ENCODE measurements at places on chromosomes 3 and 15.

GRCh38 chr3:98600412-98601095 is 7.1 kb upstream of the CPOX start:
- no peak for DNase-seq

- DNase-seq: no peak
Measured at GRCh38 chr3:31873254-31873820, 107.7 kb downstream of the OSBPL10 start.

- no peak for DNase-seq
Measured at GRCh38 chr3:167451282-167451681, 22.6 kb downstream of the SERPINI2 start.

DNA sequence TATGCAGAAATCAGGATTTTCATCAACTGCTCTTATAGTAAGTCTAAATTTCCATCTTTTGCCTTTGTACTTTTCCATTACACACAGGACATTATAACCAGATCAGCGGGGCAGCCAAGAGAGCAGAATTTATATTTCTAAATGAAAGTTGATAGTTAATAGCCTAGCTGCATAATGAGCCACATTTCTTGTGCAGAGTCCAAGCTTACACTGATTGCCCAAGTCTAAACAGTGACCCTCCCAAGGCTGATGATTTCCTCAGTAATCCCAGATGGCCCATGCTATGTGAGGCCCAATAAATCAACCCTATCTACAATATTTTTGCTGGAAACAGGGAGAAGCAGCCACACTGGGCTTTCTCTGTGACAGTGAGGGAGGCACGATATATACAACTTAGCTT is 475.8 kb upstream of the KCNMB2 start:
- DNase-seq: peak; percentile 95

- no peak for DNase-seq
Measured at GRCh38 chr3:186920301-186920700, 10.0 kb upstream of the ST6GAL1 start.

- no peak for DNase-seq
Measured at GRCh38 chr15:32117122-32117521, 86.8 kb downstream of the CHRNA7 start.

- no peak for DNase-seq
Measured at GRCh38 chr15:53982876-53983275, 4.6 kb downstream of the UNC13C start.

DNA sequence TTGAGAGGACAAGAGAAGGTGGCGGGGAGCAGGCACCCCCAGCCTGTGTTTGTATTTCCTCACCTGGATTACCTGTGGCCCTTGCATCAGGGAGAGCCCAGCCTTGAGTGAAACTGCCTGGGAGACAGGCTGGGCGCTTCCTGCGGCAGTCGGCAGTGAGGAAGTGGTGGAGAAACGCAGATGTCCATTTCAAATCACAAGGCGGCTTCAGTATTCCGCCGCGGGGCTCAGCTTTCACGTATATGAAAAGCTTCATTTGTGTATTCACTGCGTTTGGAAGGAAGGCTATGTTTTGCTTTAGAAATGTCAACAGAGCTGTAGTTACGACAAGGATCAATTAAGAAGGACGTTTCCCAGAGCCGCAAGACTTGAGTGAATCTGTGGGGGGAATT is 167.4 kb upstream of the CTDSPL start:
- DNase-seq: no peak

DNA sequence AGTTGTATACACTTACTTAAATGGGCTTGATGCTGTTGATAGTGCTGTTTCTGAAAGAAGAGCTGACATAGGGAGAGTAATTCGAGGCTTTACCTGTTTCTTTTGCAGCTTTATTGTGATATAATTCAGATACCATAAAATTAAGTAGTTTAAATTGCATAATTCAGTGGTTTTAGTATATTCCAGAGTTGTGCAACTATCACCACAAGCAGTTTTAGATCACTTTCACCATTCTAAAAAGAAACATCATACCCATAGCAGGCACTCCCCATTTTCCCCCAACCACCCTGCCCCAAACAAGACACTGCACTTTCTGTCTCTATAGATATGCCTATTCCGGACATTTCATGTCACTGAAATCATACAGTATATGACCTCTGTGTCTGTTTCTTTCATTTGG is 98.5 kb downstream of the MTHFS start:
- DNase-seq: no peak
